ENCODE measurements at places on chromosomes 1 and 21.

- DNase-seq, result no peak
Observed at GRCh38 chr1:186628910-186629309, 51.3 kb downstream of the PTGS2 start.

DNA sequence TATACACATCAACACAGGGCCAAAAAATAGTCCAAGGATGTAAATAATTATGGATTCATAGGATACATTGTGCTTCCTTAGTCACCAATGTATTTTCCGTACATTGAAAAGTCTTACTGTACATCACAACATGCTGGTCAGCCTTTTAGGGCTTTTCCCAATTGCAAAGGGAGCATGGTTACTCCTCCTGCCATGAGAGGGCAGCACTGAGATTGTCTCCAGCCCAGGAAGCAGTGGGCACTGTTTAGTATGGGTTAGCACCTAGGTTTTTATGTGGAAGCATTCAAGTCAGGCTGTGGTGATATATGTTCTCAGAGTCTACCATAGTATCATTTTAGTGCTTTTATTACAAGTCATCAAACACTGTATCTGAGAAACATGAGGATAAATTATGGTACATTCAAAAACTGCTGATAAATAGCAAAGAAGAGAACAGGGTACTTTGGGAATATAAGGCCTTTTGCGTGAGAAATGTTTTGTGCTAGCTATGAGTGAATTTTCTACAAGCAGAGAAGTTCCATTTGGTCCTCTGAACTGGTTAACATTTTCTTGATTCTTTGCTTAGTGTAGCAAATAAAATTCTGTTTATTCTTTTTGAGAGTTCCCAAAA is 34.0 kb downstream of the ST6GALNAC5 start:
- no peak for DNase-seq

DNA sequence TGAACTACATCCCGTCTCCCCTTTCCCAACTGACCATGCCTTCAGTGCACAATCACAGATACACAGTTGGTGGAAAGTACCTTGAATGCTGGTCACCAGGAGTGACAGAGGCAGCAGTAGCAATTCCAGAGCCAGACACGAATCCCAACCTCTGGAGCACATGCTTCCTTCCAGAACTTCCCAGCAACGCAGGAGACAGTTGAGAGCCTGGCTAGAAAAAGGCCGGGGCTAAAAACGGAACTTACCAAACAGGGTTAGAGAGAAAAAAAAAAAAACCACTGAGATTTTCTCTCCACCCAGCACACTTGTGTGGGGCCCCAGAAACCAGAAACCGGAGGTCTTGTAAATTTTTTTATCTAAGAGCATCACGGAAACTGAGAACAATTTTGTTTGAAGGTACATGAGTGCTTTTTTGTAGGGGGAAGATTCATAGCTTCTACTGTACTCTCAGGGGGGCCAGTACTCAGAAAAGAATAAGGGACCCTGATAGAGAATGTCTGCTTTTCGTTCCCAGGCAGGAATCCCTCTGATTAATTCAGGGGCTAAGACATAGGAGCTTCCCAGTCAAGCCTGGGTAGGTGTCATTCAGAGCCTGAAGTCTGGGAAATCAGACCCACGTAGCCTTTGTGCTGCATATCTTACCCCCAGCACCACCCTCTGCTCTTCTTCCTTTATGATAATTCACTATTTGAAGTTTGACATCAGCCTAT is at the start of gene CD48:
Gene CD48, minus strand, starts transcription at position 221 of the 710 bp plus-strand sequence. Its CDS starts 59 bp downstream, at position 162.
- no peak for DNase-seq

DNA sequence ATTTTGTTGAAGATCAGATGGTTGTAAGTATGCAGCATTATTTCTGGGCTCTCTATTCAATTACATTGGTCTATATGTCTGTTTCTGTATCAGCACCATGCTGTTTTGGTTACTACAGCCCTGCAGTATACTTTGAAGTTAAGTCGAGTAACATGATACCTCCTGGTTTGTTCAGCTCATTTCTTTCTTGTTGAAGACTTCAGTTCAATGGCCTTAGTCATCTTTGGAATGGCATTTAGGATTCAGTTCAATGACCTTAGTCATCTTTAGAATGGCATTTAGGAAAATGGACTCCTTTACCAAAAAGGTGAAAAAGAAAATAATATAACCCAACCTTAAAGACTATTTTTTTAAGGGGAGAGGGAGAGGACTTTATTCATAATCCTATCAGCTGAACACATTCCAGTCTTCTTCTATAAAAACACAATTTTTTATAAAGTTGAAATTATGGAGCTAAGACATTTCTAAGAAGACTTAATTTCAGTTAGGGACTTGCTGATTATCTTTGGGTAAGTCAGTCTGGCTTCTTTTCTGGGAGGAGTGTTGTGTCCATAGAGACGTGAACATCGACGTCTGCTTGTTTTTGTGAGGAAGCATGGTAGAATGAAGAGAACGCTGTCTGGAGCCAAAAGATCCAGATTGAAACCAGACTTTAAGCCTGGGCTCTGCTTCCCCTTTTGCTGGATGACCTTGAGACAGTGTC is 48.3 kb downstream of the DDR2 start:
- DNase-seq, result no peak

DNA sequence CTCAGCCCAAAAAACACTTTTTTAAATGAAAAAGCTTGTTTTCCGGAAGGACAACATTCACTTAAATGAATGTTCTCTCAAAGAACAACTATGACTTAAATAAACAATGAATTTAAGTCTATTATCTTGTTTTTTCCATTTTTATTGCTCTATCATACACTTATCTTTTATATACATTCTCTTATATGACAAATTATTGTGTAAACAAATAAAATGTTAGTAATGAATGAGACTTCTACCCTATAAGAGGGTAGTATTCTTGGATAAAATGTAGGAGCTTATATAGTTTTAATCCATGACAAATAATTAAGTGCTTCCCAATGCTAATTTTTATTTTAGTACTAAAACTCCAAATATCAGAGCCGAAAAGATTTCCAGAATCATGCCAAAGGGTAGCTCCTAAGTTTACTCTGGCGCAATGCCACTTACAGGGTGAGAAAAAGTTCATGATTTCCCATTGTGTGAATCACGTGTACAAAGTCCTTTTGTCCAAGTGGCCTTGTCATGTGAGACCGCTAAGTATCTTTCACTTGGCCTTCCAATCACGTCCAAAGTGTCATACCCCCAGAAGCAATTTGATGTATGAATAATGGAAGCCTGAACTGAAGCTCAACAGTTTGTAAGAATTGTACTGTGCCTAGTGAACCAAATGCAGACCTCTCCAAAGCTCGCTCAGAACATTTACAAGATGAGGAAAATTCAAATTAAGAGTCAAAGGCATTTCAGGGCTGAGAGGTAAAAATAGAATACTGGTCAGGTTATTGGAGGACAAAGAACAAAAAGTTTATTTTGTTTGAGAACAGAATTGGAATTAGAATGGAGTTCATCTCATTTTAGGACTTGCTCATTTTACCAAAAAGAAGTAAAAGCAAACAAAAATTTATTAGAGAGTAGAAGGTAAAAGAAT is 56.6 kb upstream of the C1orf21 start:
- no peak for DNase-seq

GRCh38 chr21:14866859-14867765 is 197.7 kb downstream of the NRIP1 start:
- DNase-seq, result no peak

- no peak for DNase-seq
Observed at GRCh38 chr1:20426923-20427322, 59.1 kb downstream of the CAMK2N1 start.

DNA sequence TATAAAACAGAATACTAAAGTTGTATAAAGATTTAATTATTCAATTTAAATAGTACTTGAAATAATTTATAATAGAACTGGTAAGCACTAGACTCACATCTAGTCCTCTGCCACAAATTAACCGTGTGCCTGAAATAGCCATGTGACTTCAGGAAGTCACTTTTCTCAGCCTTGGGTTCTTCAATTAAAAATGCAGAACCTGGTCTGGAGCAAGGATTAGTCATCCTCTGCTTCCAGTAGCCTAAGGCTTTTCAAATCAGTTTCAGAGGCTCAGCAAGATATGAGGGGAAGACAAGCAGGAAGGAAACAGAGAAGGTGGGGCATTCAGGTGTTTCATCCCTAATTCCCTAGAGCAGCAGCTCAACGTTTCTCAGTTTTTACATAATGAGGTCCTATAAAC is 23.0 kb downstream of the DPH5 start:
- DNase-seq, result no peak

GRCh38 chr1:234997896-234998741 is 130.5 kb downstream of the TOMM20 start:
- peak; percentile 68 for DNase-seq

DNA sequence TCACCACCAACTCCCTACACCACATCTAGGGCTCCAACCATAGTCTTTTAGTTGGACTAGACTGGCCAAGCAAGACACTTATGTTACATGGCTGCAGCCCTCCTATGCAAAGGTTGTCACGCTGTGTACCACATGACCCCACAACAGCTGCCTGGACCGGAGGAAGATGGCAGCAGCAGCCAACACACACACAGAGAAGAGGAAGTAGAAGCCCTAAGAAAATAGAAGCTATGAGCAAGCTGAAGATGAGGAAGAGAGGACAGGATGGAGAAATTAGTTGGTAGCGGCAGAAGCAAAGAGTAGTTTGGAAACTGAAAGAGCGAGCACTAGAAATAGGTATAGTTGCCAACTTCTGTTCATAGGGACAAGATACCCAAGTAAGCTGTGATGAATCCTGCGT is 60.8 kb upstream of the RALGPS2 start:
- no peak for DNase-seq

- no peak for DNase-seq
Observed at GRCh38 chr1:204623894-204624361, 61.6 kb downstream of the LRRN2 start.

DNA sequence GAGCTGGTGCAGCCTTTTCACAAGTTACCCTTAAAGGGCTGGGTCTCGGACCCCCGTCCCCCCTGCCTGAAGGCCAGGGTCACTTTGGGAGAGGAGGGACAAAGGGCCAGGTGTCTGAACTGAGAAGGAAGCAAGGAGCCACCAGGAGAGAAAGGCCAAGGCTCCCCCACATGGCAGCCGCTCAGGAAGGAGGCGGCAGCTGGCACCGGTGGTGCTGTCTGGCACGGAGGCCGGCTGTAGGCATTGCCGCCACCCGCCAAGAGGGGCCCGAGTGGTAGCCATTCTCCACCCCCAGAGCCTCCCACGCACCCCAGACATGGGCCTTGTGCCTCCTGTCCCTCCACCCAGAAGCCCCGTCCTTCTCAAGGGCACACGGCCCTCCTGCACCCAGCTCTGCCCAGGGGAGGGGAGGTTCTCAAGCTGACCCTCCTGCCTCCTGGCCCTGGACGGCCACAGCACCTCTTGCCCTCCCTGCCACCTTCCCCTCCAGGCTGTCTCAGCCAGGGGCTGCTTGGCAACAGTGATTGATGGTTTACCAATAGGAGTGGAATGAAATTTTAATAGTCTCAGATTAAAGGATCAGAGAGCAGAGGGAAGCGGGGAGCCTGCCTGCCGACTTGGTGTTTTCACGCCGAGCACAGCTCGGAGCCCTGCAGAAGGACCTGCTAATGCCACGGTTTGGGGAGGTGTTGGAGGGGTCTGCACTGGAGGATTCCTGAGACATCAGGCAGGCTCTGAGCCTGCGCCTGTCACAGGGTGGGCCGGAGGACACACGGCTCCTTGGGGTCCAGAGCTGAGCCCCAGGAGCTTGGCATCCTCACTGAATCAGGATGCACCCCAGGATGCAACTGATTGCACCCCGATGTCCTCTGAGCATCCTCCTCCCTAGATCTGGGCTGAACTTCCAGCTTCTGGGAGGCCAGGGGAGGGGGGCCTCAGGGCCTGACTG is 211.9 kb upstream of the VAMP3 start:
- DNase-seq, result no peak

GRCh38 chr1:53298045-53298637 is 29.7 kb downstream of the LRP8 start:
- no peak for DNase-seq

DNA sequence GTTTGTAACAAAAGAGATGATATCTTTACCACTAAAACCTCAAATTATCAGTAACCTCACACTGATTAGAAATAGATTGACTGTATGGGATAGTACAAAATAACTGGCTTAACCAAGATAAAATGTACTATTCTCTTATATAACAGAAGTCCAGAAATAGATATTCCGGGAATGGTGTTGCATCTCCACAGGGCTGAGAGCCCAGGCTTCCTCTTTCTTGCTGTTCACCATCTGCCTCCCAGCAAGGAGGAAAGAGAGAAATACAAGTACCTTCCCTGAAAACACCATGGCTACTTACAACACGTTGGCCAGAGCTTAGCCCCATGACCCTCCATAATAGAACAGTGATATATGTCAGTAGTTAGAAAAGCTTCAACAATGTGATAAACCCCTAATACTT is 47.0 kb upstream of the KCNK1 start:
- no peak for DNase-seq

DNA sequence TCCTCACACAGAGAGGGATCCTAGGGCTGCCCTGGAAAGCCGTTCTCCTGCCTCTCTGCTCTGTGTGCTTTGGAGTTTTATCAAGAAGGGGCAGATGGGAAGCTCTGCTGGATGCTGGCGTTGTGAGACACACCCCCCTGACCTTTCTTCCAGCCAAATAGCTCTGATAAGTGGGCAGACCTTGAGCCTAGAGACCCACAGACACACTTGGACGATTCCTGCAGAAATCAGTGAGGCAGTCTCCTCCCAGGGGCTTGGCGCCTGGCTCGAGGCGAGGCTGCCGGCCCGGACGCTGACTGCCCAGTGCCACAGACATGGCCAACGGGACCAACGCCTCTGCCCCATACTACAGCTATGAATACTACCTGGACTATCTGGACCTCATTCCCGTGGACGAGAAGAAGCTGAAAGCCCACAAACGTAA is at the start of gene MRAP:
Gene MRAP, plus strand, starts transcription at position 198 of the 424 bp plus-strand sequence. Its CDS starts 117 bp downstream, at position 315.
- no peak for DNase-seq

- no peak for DNase-seq
Observed at GRCh38 chr1:201637282-201638079, 98.6 kb downstream of the NAV1 start.

DNA sequence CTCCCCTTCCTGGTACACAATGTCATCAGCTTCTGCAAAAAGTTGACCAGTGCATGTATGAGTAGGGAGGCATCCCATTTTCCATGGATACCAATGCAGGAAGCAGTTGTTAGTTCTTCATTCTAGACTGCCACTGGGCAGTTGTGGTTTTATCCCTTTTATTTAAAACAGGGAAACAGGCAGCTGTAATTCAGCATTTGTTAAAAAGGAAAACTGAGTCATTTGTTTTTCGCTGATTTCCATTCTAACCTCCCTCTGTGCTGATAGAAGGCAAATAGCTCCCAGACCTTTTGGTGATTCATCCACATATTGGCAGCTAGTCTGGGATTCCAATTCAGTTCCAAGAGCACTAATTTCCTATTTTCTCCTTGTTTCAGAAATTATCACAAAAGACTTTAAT is 21.1 kb upstream of the ABCA4 start:
- no peak for DNase-seq

- no peak for DNase-seq
Observed at GRCh38 chr1:231786126-231786525, 159.5 kb downstream of the DISC1 start.

DNA sequence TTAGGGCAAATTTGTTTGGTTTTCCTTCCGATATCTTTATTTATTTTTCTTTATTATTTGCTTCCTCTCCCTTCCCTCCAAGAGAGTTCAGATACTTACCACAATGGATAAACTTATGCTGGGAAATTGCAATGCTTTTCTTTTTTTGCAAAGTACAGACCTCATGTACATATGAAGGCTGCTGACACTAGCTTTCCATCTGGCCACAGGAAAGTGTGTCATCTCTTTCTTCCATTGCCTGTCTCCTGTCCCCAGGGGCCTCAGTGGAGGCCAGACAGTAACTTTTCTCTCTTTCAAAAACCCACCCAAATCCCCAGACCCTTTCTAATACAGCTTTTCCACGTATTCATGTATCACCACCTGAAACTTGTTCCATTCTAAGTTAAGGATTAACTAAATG is 73.9 kb downstream of the ST6GALNAC3 start:
- no peak for DNase-seq

- DNase-seq, result no peak
Observed at GRCh38 chr1:154418062-154418921, 13.1 kb downstream of the IL6R start.
